CD4-positive, CD25-positive, alpha-beta regulatory T cell (primary cell): ENCODE measurements at places on chromosomes 2 and 18. TPM values are rescaled to one million over a fixed set of nuclear protein-coding genes. Genes with fewer than 3 reads are reported as not detected.

IL1R2 gene
- 1.8 TPM for total RNA-seq

STAT4 gene
- total RNA-seq = 60.0 TPM

CD8A gene
- not detected for total RNA-seq

NEU2 gene
- total RNA-seq = not detected

RNF144A gene
- total RNA-seq = 9.0 TPM

POTEJ gene
- not detected for total RNA-seq

TDRD15 gene
- total RNA-seq = not detected
